B cell (primary cell): ENCODE measurements at places on chromosomes 11 and 22. TPM values are rescaled to one million over a fixed set of nuclear protein-coding genes. Genes with fewer than 3 reads are reported as not detected.

- no peaks in the 10 kb centered on the region for H3K27me3 ChIP-seq
- no peak for DNase-seq
- H3K27ac ChIP-seq, result no peak overlapping the region
- H3K4me1 ChIP-seq, result no peaks in the 10 kb centered on the region
Observed at GRCh38 chr11:77436506-77436905, 37.4 kb downstream of the PAK1 start.

Gene KRTAP5-9
- total RNA-seq, result 0.34 TPM in 1 of 2 replicates, not detected in the other

DNA sequence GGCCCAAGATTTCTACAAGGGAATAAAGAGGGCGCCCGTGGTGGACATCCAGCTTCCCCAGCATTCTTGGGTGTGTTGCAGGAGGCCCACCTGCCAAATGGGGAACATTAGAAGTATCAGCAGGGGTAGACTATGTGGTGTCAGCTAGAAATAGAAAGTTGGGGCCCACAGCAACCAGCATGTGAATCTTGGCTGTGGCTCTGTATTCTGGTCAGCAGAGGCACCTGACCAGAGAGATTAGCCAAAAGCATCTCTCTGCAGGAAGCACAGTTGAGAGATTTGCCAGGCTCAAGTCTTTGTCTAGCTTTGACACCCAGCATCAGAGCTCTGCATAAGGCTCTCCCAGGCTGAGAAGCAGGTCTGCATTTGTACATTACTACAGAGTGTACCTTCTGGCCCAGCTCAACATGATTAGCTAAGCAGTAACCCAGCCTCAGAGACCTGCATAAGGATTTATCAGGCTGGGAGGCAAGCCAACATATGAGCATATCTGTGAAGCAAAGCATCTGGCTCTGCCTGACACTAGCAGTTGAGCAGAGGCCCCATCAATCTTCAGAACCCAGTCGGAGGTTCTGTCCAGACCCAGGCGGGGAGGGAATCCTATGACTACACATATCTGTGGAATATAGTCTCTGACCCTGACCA is 79.9 kb downstream of the MS4A13 start:
- H3K4me1 ChIP-seq, result no peaks in the 10 kb centered on the region
- H3K27me3 ChIP-seq, result no peaks in the 10 kb centered on the region
- no peak overlapping the region for H3K27ac ChIP-seq
- H3K4me3 ChIP-seq, result no peak overlapping the region
- H3K36me3 ChIP-seq, result no peaks in the 10 kb centered on the region

DNA sequence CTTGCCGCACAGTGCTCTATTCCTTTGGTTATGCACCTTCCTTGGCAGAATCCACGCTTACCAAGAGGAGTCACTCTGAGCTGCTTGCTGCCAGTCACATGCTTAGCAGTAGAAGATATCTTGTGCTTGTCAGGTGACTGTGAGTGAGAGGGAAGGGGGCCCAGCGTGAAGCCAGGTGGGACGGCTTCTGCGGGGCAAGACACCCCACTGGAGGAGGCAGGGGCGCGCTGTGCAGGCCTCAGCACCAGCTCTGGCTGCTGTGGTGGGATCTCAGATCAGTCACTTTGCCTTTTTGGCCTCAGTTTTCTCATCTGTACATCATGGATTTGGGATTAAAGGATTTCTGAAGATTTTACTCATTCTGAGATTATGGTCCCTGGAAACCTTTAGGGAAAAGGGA is 63.9 kb upstream of the B3GAT1 start:
- no peak overlapping the region for H3K27ac ChIP-seq
- H3K36me3 ChIP-seq, result no peaks in the 10 kb centered on the region
- no peaks in the 10 kb centered on the region for H3K4me1 ChIP-seq
- H3K4me3 ChIP-seq, result no peak overlapping the region
- DNase-seq, result no peak

GRCh38 chr11:96228473-96228891 is 114.5 kb downstream of the MAML2 start:
- no peak for DNase-seq
- no peaks in the 10 kb centered on the region for H3K27me3 ChIP-seq
- peaks cover 20% of the 10 kb centered on the region for H3K4me1 ChIP-seq
- no peak overlapping the region for H3K27ac ChIP-seq

- H3K36me3 ChIP-seq, result no peaks in the 10 kb centered on the region
- H3K27ac ChIP-seq, result no peak overlapping the region
- H3K4me3 ChIP-seq, result no peak overlapping the region
Observed at GRCh38 chr11:101448881-101449442, 134.8 kb downstream of the TRPC6 start.

Gene TXNRD2
- total RNA-seq, result 36.2 and 39.0 TPM in 2 replicates

DNA sequence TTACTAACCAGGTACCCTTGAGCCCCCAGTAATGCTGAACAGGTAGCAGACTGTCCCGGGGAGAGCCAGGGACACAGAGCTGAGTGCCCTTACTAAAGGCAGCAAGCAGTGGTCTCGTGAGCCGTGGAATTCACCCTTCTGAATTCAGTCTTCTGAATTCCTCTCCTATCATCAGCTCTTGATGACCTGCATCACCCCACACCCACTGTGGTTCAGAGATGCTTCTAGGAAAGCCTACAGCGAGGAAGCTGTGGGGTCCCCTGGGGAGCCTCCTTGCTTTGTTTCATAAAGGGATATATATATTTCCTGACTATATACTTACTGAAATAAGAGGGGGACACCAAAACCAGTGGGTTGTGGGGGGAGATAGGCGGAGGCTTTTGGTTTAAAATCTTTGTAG is 2.6 kb downstream of the SPATA19 start:
- H3K4me1 ChIP-seq, result no peaks in the 10 kb centered on the region
- H3K36me3 ChIP-seq, result no peaks in the 10 kb centered on the region

Gene EHF
- 0.24 TPM in 1 of 2 replicates, not detected in the other for total RNA-seq

GRCh38 chr22:43118953-43119458 is 8.5 kb downstream of the BIK start:
- H3K27me3 ChIP-seq, result no peaks in the 10 kb centered on the region
- peaks cover 67% of the 10 kb centered on the region for H3K4me1 ChIP-seq
- no peak overlapping the region for H3K27ac ChIP-seq

- no peaks in the 10 kb centered on the region for H3K27me3 ChIP-seq
- H3K36me3 ChIP-seq, result no peaks in the 10 kb centered on the region
- H3K4me3 ChIP-seq, result no peak overlapping the region
Observed at GRCh38 chr11:125211191-125211947, 46.8 kb downstream of the PKNOX2 start.

Gene SCGB1D1
- not detected in 2 replicates for total RNA-seq

Gene CSTF3
- total RNA-seq, result 38.8 and 42.2 TPM in 2 replicates

GRCh38 chr11:10914050-10914449 is 56.2 kb upstream of the ZBED5 start:
- no peak overlapping the region for H3K27ac ChIP-seq
- no peak for DNase-seq
- no peaks in the 10 kb centered on the region for H3K27me3 ChIP-seq
- H3K4me3 ChIP-seq, result no peak overlapping the region

DNA sequence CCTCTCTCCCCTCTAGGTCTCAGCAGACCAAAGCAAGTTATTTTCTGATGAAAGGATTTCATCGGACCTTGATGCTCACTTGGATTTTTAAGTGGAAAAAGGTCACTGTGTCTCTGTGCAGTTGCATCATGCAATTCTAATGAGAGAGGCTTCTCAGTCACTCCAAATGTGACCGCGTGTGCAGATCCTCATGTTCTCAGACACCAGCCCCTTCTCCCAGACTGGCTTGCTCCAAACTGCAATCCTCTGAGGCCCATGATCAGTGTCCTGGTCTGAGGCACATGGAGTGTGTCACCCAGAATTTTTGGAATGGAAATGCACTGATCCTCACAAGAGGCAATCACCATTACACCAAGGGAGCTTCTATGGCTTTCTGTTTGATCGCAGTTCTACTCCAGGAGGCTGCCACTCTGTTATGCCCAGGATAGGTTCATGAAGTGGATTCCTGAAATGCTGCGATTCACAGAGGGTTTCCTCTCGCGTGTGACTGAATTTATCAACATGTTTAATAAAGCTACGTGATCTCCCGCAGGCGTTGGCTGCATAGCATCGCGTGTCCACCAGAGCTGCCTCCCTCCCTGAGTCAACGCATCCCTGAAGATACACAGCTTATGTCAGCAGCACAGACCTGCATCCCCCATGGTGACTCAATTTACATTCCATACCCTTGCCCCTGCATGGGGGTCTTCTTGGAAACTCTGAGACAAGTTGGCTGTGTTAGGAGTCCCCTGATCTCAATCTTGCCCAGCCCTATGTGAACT is 544.6 kb upstream of the B3GAT1 start:
- no peaks in the 10 kb centered on the region for H3K4me1 ChIP-seq
- H3K27me3 ChIP-seq, result no peaks in the 10 kb centered on the region
- no peak overlapping the region for H3K4me3 ChIP-seq
- no peaks in the 10 kb centered on the region for H3K36me3 ChIP-seq
- no peak overlapping the region for H3K27ac ChIP-seq
- no peak for DNase-seq

DNA sequence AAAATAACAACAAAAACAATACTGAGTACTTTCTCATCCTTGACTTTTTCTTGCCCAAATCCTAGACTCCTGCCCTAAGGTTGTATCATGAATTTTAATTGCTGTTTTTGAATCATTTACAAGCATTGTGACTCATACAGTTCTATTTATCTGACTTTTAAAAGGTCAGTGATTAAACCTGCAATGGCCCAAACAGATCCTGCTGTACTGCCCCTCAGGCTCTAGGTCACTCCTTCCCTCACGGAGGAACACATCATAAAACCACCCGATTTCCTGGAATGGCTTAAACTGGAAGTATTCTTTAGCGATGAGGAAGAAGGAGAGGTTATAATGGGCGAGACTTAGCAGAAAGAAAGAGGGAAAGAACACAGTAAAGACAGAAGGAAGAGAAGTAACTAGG is 12.3 kb downstream of the ARFGAP3 start:
- no peaks in the 10 kb centered on the region for H3K4me1 ChIP-seq
- no peak overlapping the region for H3K4me3 ChIP-seq
- peaks cover 36% of the 10 kb centered on the region for H3K36me3 ChIP-seq
- no peaks in the 10 kb centered on the region for H3K27me3 ChIP-seq

Gene NPAS4
- not detected in 2 replicates for total RNA-seq

DNA sequence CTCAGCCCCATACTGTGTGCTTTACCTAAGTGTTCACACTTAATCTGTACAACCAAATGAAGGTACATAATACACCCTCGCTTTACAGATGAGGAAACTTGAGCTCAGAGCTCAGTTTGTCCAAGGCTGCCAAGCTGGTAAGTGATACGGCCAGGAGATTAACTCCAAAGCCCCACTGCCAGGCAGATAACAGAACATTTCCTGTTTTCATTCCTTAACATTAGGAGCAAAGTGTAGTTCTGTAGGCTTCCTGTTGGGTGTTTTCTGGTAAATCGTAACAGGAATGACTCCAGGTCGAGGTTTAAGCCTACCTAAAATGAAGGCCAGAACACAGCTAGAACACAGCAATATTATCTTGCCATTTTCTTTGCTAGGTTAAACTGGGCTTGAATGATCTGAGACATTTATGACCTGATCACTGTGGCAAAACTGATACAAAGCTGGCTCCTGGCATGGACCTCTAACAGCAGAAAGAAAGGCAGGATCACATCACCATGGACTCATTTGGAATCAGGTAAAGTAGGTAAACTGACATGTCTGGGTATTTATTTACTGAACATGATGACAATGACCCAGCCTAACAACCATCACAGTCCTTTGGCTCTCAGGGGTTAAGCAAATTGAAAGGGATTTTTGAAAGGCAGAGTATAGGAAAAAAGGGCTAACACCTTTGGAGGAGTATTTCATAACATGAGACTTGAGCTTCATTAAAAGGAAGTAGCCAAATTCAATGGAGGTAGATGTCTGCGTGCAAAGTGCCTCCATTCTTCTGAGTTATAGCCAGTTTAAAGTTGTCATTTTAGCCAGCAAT is 3.9 kb upstream of the NUP50 start:
- H3K36me3 ChIP-seq, result peaks cover 15% of the 10 kb centered on the region
- no peak overlapping the region for H3K4me3 ChIP-seq
- no peak overlapping the region for H3K27ac ChIP-seq
- no peaks in the 10 kb centered on the region for H3K27me3 ChIP-seq
- H3K4me1 ChIP-seq, result peaks cover 8% of the 10 kb centered on the region
